HT-29 (cell line): ENCODE measurements at places on chromosomes 11 and 22.

GRCh38 chr11:9251311-9251710 is 13.8 kb downstream of the DENND5A start:
- no peak for DNase-seq

GRCh38 chr11:11047851-11048610 is 190.2 kb upstream of the ZBED5 start:
- DNase-seq, result no peak

- no peak for DNase-seq
Measured at GRCh38 chr11:61150706-61151544, 10.3 kb downstream of the VPS37C start.

DNA sequence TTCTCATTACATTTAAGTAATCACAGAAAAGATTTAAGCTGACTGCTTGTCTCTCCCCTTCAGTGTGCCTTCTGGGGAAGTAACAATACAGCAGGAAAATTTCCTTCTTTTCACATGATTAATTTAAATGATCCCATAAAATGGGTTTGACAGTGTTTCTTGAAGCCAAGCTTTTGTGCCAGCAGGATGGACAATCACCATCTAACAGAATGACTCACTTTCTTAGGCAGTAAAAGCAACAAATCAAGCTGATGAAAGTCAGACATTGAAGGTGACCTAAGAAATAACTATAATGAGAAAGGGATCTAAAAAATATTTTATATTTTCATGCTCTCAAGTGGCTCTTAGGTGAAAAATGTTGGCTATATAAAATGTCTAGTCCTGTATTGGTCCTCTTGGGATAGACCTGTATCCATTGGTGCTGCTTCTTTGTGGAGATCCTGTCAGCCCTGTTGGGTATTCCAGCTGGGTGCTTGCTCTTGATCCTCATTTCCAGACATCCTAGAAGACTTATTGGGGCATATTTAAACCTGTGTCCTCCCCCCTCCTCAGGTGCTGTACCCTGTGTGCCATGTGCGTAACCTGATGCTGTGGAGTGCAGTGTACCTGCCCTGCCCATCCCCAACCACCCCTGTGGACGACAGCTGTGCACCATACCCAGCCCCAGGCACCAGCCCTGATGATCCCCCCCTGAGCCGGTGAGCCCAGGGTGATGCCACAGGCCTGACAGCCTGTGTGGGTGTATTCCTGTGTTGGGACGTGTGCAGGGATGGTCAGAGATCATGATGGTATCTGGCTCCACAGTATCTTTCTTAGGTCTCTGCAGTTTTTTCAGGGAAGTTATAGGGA is 62.7 kb upstream of the HORMAD2 start:
- DNase-seq, result no peak

- DNase-seq, result no peak
Measured at GRCh38 chr11:70547386-70547785, 149.1 kb downstream of the CTTN start.

DNA sequence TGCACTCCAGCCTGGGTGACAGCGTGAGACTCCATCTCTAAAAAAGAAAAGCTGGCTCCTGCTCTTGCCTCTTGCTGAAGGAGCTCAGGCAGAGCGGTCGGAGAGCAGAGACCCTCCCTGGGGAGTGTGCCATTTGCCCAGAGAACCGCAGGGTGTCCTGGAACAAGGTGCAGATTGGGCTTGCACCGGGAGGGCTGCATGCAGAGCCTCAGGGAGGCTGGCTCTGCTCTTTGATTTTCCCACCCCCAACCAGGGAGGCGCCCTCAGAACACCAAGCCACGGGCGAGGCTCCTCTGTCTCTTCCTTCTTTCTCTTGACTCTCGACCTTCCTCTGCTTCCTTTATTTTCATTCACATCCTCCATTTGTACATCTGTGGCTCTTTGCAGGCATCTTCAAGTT is 889.1 kb downstream of the OPCML start:
- DNase-seq, result no peak

- DNase-seq, result peak; percentile 91
Measured at GRCh38 chr11:66068154-66068821, 1.8 kb upstream of the PACS1 start.

DNA sequence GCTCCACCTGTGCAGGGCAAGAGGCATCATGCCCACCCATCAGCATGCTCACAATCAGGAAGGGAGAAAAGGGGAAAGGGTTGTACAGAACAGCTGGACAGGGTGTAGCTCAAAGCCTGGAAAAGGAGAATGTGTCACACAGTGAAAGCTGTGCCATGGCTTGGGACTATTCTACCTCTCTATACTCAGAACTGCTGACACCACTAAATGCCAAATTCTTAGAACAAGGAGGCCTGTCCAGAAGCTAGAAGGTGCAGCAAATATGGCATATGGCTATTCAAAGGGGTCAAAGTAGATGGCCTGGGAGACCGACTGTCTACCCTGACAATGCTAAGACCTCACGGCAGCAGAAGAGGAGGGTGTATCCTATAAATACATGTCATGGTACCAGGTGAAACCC is 12.8 kb downstream of the HPS4 start:
- no peak for DNase-seq

DNA sequence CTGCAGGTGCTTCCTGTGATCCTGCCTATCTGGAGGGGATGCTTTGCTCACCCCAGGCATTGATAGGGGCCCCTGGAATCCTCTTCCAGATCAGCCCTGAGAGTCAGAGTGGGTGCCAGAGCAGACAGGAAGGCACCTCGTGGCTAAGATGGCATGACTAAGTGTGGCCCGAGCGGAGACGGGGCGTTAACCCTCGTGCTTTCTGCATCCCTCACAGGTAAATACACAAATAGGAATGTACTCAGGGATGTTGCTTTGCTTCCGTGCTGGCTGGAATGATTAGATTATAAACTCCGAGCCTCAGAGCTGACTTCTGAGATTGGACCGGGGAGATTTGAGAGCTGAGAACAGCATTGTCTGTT is 312.7 kb upstream of the B3GAT1 start:
- no peak for DNase-seq

- DNase-seq, result no peak
Measured at GRCh38 chr22:47629273-47629711, 866.8 kb downstream of the TBC1D22A start.

- peak; percentile 8 for DNase-seq
Measured at GRCh38 chr11:125624756-125625213, at the start of gene CHEK1. TSS of gene CHEK1 (plus strand) at chr11:125625163. CDS start at chr11:125626769, 1,606 bp downstream.

DNA sequence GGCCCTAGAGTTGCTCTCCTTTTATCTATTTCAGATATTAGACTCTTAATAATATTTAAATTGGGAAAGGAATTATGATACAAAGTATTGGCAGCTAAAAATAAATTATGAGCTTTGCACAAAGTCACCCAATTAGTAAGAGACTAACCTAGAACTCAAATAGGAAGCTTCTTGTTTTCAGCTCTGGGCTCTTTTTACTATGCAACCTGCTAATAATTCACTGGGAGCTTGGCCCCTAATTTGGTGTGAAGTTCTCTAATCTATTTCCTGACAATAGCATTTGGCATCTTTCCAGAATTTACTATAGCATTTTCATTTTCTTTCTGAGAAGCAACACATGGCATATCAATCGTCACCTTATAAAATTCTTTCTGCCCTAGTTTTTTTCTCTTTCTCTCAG is 727.7 kb upstream of the ANO5 start:
- DNase-seq, result no peak

DNA sequence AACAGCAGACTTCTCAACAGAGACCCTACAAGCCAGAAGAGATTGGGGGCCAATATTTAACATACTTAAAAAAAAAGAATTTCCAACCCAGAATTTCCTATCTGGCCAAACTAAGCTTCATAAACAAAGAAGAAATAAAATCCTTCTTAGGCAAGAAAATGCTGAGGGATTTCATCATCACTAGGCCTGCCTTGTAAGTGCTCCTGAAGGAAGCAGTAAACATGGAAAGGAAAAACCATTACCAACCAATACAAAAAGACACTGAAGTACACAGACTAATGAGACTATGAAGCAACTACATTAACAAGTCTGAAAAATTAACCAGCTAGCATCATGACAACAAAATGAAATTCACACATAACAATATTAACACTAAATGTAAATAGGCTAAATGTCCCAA is 947.9 kb upstream of the CHORDC1 start:
- DNase-seq, result no peak

- DNase-seq, result peak; percentile 96
Measured at GRCh38 chr11:69948256-69949141, 129.3 kb upstream of the FGF3 start.
